C1 segment of cervical spinal cord (tissue), 14 donors: ENCODE measurements at places on chromosomes 4 and X.
A peak's percentile ranks its signal among the peaks of the same experiment; 100 is the strongest.

DNA sequence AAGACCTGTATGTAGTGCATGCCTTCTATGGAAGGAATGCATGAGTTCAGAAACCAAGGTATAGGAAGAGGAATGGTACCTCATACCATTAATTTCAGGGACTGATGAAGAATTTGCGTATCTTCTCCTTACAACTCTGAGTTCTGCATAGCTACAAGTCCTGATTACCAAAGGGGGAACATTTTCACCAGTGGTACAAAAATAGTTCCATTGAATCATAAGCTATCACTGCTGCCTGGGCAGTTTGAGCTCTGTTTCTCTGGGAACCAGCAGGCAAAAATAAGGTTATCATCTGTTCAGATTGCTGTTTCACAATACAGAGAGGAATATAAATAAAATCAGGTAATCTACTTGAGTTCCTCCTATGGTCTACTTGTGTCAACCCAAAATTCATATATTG, 77.9 kb upstream of the GNPDA2 start:
- no peak for DNase-seq

DNA sequence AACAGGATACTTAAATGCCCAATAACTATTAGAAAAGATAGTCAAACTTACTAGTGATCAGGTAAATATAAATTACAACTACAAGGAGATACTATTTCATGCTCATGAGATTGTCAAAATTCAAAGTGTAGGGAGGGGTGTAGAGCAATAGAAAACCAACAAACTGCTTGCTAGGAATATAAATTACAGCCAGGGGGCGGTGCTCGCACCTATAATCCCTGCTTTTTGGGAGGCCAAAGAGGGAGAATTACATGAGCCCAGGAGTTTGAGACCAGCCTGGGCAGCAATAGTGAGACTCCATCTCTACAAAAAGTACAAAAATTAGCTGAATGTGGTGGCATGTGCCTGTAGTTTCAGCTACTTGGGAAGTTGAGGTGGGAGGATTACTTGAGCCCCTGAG, 556.5 kb upstream of the NR3C2 start:
- DNase-seq, result no peak

DNA sequence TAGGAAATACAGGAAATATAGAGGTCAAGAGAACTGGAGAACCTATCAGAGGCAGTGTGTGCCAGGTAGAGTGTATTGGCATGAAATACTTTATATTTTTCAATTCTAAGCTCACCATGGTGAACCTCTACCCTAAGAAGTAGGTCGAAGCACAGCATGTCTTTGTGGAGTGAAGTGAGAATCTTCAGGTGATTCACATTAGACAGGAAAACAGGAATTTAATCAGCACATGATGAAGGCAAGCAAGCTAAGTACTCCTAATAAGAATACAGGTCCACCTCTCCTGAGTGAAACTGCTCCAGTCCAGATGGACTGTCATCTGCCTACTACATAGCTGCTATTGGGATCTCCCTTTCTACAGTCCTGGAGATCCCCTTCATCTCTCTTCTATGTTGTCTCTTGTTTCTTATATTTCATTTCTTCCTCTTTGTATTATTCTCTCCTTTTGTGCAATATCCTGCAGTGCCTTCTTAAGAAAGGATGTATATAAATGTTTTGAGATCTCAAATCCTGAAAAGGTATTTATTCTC, 159.0 kb downstream of the LRBA start:
- no peak for DNase-seq

GRCh38 chr4:43348591-43348990, 456.1 kb downstream of the GRXCR1 start:
- no peak for DNase-seq

DNA sequence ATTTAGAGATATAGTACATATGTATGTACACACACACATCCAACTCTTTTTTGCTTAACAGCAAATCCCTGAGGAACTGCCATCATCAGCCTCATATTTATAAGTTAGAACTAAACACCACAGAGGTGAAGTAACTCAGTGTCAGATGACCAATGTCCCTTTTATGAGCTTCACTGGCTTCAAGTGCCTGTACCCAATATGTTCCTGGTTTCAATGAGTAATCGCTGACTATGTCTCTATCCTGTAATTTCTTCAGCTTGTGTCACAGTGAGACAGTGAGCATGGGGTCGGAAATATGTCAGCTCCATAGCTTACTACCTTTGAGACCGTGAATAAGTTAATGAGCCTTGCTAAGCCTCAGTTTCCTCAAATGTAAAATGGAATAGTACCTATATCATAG, 136.2 kb upstream of the RASGEF1B start:
- DNase-seq, result no peak

DNA sequence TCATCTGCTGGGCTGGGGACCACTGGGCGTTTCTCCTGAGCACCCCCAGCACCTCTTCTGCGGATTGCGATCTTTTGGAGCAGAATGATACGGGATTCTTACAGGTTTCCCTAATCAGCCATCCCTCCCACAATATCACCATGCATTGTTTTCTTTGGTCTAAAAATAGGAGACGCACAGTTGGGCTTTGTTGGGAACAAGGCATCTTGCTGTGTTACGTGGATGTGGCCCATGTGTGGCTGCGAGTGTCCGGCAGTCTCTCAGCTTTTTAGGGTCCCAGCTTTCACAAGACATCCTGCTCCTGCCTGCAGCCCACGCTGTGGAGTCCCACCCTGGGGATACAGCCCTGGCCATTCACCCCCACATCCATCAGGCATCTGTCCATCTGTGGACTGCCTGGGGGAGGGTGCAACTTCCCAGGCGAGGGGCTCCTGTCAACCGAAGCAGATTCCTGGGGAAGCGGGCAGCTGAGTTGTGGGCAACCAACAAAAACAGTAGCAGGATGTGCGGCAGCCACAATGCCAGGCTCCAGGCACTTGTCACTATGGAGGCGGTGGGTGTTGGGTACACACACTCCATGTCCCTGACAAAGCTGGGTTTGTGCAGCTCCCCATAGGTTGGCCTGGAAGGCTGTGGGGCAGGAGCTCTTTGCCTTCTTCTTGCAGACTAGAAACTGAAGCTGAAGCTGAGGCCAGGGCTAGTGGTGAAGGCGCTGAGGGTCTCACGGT, 185.5 kb upstream of the PSAPL1 start:
- no peak for DNase-seq

DNA sequence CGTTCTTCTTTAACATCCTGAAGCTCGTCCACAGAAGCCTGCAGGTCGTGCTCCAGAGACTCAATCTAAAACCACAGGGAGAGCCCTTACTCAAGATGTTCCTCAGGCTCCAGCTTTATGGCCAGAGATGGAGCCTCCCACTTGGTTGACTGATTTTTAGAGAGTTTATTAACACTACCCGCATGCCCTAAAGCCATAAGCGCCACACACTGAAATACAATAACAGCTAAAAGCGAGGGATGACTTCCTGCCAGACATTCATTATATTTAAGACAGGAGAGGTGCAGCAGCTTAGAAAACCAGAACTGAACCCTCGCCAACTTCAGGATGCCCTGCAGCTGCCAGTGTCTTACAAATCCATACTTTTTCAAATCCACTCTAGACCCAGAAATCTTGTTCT, 42.0 kb downstream of the SOD3 start:
- DNase-seq, result no peak

DNA sequence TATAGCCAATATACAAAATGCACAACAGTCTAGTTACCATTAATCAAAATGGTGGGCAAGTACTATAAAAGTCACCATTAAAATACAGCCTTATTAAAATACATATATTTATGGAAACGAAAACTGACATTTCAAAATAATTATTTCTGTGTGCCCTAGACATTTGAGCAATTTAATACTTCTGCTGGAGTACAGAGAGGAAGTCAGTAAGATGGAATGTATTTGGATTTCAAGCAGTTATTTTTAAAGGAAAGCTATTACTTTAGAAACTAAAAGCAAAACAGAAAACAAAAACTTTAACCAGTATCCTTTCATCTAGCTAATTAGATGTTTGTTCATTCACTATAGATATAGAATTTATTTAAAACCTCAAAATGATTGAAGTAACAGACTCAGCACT, 37.8 kb upstream of the TLR2 start:
- DNase-seq, result no peak

GRCh38 chrX:15916704-15917084, 62.1 kb upstream of the AP1S2 start:
- DNase-seq, result no peak

DNA sequence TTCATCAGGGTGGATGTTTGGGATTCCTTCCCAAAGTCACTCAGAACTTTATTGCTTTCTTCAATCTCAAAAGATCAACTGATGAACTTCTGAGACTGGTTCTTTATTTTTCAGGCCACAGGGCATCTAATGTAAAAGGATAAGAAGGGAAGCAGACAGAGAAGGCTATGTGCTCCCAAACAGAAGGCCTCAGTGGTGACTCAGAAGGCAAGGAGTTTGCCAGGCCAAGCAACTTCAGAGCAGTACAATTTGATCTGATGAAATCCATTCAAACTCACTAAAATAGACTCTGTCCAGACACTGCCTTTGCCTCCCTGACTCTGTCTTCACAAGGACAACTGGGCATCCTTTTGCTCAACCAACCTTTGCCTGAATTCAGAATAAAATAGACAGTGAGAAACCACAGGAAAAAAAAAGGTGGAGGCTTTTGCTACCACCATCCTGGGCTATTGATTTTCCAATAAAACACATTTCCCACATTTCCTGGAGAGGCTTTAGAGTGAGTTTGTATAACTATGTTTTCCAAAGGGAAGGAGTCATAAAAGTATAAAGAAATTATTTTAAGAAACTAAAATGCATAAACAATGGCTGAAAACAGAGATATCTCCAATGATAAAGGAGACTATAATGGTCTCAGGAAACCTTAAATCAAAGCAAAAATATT, 55.2 kb downstream of the ARHGEF6 start:
- DNase-seq, result no peak

DNA sequence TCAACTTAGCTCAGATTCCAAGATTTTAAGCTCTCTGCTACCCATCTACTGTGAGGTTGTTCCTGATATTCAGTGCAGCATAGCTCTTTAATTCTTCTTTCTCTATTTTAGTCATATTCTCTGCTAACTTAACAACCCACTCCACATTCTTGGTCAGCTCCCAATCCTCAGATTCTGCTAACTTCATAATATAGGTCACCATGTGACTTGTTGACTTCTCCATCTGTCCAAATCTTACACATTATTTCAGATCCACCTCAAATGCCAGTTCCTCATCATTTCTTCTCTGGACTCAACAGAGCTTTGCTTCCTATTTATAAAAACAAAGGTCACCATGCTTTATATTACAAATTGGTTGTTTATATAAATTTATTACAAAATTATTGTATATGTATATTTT, 29.3 kb upstream of the RXFP1 start:
- DNase-seq, result no peak

- DNase-seq, result peak; percentile 8
Measured at GRCh38 chrX:109890910-109891502, 111.9 kb upstream of the TMEM164 start.

DNA sequence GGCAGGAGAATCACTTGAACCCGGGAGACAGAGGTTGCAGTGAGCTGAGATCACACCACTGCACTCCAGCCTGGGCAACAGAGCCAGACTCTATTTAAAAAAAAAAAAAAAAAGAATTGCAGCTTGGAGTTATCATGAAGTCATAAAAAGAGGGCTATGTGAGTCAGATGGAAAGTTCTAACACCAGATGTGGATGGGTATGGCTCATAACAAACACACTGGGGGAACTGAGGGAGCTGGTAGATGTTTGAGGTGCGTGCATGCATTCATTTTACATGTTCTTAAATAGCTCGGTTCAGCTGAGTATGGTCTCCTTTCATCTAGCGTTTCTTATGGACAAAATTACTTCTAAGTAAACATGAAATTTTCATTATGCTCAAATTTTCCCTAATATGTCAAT, 11.7 kb downstream of the TRMT2B start:
- DNase-seq, result no peak

- DNase-seq, result no peak
Measured at GRCh38 chr4:73693811-73694210, 46.6 kb upstream of the CXCL8 start.

GRCh38 chrX:40530509-40530908, 50.3 kb upstream of the ATP6AP2 start:
- DNase-seq, result no peak

DNA sequence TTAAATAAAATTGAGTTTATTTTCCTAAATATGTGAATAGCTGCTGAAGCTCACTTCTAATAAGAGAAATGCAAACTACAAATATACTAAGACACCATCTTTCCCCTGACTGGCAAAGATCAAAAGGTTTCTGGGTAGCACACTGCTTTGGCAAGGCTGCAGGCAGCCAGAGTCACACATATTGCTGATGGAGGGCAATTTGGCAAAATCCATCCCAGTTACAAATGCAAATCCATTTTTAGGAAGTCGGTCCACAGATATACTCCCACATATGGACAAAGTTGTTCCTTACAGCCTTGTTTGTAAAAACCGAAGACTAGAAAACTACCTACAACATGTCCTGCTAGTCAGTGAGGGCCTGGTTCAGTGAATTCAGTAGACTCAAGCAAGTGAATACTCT, 12.4 kb downstream of the USP46 start:
- no peak for DNase-seq

GRCh38 chrX:19177721-19178120, 55.5 kb upstream of the ADGRG2 start:
- no peak for DNase-seq

GRCh38 chr4:5784960-5785611, 74.1 kb downstream of the EVC start:
- DNase-seq, result no peak

GRCh38 chrX:9342561-9343051, 122.3 kb upstream of the TBL1X start:
- peak; percentile 78 for DNase-seq
